Stimulated activated CD8-positive, alpha-beta memory T cell treated with anti-CD3 and anti-CD28 coated beads, Interleukin-7, amount 100 ng/mL, for 4 hours (primary cell): ENCODE measurements at places on chromosomes 2 and 18.

GRCh38 chr2:159521272-159521671 is 95.1 kb downstream of the BAZ2B start:
- no peak for DNase-seq

DNA sequence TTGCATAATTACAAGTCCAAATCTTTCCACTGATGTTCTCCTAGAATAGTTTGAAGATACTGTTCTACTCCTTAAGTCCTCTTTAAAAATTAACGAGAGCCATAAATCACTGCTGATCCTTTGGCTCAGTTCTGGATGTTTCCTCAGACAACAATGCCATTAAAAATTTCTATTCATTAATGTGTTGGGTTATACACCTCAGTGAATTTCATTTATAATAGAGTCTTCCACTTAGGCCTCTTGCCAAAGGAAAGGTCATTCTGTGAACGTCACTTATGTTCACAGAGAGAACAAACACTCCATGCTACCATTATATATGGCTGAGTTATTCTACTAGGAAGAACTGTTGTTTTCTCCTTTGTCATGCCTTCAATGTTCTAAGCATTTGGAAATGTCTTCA is 1472.3 kb upstream of the CELF4 start:
- no peak for DNase-seq

GRCh38 chr18:70554854-70555445 is 266.1 kb downstream of the SOCS6 start:
- DNase-seq, result no peak

- DNase-seq, result no peak
Observed at GRCh38 chr18:23258566-23259469, 123.5 kb downstream of the CABLES1 start.

DNA sequence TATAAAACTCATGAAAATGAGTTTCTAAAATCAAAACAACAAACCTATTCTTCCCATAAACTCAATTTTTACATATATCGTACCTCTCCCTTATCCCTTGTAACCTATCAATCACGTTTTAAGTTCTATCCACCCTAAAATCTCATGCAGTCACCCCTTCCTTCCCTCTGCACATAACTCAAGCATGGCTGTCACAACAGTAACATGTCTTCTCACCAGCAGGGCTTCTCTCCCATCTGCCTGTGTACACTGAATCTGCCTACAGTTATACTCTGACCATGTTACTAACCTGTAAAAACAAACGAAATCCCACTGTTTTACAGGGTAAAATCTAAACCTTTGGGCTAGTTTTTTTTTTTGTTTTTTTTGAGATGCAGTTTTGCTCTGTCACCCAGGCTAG is 68.2 kb downstream of the MAP4K3 start:
- no peak for DNase-seq

- peak; percentile 1 for DNase-seq
Observed at GRCh38 chr2:196592911-196593881, 46.3 kb upstream of the CCDC150 start.

GRCh38 chr2:58133395-58133794 is 86.8 kb downstream of the VRK2 start:
- DNase-seq, result no peak

GRCh38 chr2:211181626-211182025 is 625.2 kb downstream of the CPS1 start:
- no peak for DNase-seq

- DNase-seq, result no peak
Observed at GRCh38 chr2:133421516-133422324, 146.5 kb downstream of the NCKAP5 start.

- DNase-seq, result no peak
Observed at GRCh38 chr2:147499785-147500184, 345.0 kb upstream of the ACVR2A start.

- no peak for DNase-seq
Observed at GRCh38 chr18:1370552-1370951, 465.9 kb downstream of the ADCYAP1 start.
